ENCODE measurements at places on chromosomes 2 and 18. TPM values are rescaled to one million over a fixed set of nuclear protein-coding genes. Genes with fewer than 3 reads are reported as not detected.

Gene ARID5A
- total RNA-seq: 30.9 TPM

Gene SKA1
- 2.4 TPM for total RNA-seq

Gene EFEMP1
- 329 TPM for total RNA-seq

Gene CABYR
- 2.9 TPM for total RNA-seq

Gene MTCL1
- 12.8 TPM for total RNA-seq

Gene RFX8
- total RNA-seq: 0.41 TPM

Gene HAUS1
- total RNA-seq: 26.5 TPM

Gene CDH2
- 1.6 TPM for total RNA-seq

Gene NT5DC4
- total RNA-seq: 0.60 TPM

Gene ASPRV1
- 0.73 TPM for total RNA-seq

Gene SIGLEC15
- 0.35 TPM for total RNA-seq

Gene RBM43
- 6.2 TPM for total RNA-seq

All from left lung (tissue), 14 donors.